ENCODE measurements at places on chromosomes 12 and 14.

GRCh38 chr14:78143489-78144145 lies 26.6 kb upstream of the NRXN3 start:
- DNase-seq, result no peak

DNA sequence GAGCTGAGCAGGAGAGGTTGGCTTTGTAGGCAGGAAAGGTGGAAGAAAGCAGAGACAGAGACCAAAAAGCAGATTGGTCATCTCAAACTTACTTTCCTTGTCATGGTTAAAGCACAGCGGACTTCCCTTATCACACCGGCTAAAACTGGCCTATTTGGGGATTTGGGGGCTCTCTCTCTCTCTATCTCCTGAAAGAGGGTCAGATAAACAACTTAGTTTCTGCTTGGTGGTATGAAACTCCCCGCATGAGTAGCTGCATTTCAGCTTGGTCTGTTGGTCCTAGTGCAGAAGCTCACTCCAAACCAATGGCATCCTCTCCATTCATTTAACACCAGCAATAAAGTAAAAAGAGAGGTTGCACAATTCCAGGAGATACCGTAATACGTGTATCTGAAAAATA lies 57.1 kb downstream of the TNFAIP2 start:
- no peak for DNase-seq

- no peak for DNase-seq
Observed at GRCh38 chr12:70583251-70583650, 54.0 kb downstream of the PTPRB start.

DNA sequence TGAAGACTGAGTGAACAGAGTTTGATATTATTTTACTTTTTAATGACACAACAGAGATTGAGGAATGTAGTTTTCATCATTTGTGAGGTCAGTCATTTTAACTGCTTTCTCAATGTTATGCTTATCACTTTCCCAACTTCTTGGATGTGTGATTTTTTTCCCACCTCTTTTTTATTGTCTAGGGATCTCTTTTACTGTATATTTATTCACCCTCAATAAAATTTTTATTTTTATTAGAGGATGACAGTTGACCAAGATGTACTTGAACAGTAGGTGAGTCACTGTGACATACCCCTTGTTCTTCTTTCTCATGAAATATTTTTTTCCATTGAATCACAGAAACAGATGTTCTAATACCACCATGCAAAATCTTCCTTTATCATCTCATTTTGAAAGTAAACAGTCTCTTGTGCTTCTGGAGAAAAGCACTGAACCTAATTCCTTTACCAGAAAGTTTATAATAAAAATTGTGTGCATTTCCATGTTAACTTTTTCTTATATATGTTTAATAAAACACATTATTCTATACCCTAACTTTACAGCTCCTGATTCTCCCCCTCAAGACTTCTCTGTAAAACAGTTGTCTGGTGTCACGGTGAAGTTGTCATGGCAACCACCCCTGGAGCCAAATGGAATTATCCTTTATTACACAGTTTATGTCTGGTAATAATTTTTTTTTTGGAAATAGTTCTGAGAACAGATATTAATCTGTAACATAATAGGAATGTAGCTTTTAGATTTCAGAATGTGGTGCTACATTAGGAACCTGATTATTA lies 65.9 kb downstream of the PTPRQ start:
- DNase-seq, result no peak

GRCh38 chr12:122584177-122584863 lies 57.3 kb downstream of the KNTC1 start:
- no peak for DNase-seq

DNA sequence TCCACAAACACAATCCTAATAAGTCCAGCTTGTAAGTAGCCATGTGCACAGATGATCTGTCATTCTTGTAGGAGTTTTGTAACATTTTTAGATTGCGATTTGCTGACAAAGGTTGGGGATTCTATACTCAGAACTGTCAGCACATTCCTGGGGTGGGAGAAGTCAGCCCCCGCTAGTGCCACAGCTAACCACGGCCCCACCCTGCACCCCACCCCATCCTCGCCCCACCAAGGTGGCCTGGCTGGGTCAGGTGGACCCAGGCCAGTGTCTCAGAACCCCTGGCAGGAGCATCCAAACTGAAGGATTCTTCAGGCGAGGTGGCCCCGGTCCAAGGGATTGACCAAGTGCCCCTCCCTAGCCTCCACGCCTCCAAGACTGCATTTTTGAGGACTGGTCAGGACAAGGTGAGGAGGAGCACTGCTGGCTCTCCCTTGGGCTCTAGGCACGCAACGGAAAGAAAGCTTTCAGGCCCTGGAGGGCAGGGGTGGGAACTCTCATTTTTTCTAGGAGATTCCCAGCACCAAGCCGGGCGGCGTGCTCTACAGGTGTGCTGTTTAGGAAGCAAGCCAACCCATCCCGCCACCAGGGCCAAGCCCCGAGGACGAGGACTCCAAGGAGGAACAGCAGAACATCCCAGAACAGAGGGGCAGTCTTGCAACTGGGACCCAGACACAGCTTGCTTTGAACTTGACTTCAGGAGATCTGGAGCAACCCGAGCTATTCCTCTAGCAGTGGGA lies 172.8 kb downstream of the BCL11B start:
- DNase-seq, result no peak

DNA sequence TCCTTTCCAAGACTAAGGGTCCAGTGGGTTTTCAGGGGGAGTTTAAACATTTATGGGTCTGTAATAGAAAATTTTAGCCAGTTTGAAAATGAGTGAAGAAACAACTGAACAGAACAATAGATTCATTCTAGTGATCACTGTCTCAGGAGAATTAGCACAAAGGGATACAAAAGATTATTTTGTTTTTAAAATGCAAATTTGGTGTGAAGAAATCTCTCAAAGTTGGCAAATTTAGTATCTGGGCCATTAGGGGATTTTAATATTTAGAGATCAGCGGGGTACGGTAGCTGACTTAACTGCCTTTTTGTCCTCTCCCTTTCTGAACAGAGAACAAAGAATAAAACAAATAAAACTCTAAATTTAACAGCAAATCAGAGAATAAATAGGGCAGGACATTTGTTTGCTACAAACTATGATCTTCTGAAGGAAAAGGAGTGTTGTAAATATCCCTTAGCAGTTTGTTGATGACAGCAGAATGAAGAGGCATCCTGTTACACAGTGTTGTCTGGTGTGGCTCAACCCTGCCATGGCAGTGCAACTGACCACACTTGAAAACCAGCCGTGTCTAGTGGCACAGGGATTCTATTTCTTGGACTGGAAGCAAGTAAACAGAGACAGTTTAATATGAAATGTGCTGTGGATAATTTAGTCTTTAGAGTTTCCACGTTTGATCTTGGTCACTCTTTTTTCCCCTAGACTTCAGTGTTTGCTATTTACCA lies 46.3 kb upstream of the LRTM2 start:
- DNase-seq, result no peak

- DNase-seq, result no peak
Observed at GRCh38 chr14:33515441-33515840, 435.4 kb downstream of the EGLN3 start.

DNA sequence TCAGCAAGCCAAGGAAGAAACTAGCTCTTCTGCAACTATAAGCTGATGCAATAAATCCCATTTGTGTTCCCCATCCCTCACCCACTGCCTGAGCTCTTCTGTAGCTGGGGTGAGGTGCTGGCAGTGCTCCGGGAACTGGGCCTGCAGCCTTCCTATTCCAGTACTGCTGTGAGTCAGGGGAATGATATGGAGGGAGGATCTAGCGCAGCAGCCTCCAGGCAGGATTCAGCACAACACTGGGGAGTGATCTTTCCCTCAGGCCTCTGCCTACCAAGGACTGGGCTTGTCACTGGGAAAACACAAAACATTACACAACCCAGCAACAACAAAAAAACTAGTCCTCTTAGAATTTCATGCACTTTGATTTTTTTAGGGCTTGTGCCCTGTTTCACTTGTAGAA lies 58.7 kb downstream of the ST8SIA1 start:
- DNase-seq, result peak; percentile 61

- DNase-seq, result no peak
Observed at GRCh38 chr14:50947446-50947845, 3.2 kb upstream of the PYGL start.

GRCh38 chr12:3157581-3158323 lies 80.6 kb downstream of the TSPAN9 start:
- DNase-seq, result no peak

GRCh38 chr12:109864916-109865315 lies 15.4 kb downstream of the GLTP start:
- DNase-seq, result no peak

GRCh38 chr12:72642706-72643105 lies 370.5 kb downstream of the TRHDE start:
- no peak for DNase-seq

DNA sequence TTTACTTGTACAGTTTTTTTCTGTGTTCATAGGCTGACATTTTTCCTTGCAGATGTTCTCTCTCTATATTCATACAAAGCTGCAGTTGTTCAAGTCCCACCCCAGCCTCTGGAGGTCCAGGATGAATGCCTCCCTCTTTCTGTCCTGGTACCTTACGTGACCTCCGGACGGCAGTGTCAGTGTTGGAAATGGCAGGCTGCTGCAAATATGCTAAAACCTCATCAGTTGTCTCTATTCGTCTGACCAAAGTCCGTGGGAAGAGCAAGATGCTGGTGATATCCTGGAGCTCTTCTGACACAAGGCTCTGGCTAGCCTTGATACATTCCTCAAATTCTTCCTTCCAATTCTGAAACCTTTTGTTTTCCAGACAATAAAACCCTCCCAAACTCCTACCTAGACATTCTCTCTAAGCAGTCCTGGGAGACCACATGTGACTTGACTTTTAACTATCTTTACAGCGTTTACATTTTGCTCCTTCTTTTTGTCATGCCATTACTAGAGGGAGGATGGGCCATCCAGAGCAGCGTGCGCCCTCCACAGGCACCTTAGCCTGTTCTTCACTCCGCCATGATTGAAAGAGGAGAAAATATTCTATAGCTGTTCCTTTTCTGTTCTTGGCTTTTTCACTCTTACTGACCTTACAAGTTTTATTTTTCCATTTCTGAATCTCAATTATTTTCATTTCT lies 143.6 kb downstream of the RGS6 start:
- no peak for DNase-seq

DNA sequence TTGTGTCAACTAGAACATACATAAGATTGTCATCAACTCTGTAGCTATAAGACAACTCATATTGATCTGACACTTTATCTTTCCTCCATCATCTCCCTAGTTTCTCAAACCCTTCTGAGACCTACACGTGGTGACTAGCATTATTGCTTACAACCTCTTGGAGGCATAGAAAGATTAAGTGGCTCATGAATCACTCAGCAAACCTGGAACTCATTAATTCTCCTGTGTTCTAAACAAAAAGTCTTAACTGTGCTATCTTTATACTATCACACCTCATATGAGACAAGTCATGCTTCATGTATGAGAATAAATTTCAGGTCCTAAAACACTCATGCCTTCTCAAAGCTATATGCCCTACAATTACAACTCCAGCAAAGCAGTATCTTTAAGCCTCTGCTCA lies 408.6 kb upstream of the SYT1 start:
- DNase-seq, result no peak

GRCh38 chr14:61026526-61026925 lies 45.5 kb downstream of the SLC38A6 start:
- DNase-seq, result no peak

Measured in mucosa of descending colon (tissue), 3 donors.